Ovary (tissue), 10 donors: ENCODE measurements at places on chromosomes 12 and 14. TPM values are rescaled to one million over a fixed set of nuclear protein-coding genes. Genes with fewer than 3 reads are reported as not detected.

The JPH4 gene
- 22.1 TPM for polyA plus RNA-seq

The ZDHHC22 gene
- not detected for polyA plus RNA-seq

The TAS2R43 gene
- 0.10 TPM for polyA plus RNA-seq

The KIF21A gene
- polyA plus RNA-seq = 3.6 TPM

The KRT8 gene
- polyA plus RNA-seq = 16.7 TPM

The BAZ1A gene
- polyA plus RNA-seq = 14.2 TPM

The OVCH1 gene
- polyA plus RNA-seq = not detected

The TAS2R42 gene
- polyA plus RNA-seq = not detected

GRCh38 chr12:120457133-120457532 is 10.9 kb downstream of the GATC start:
- H3K4me3 ChIP-seq = no peak overlapping the region
- H3K4me1 ChIP-seq = no peaks in the 10 kb centered on the region
- no peak for DNase-seq
- H3K27me3 ChIP-seq = no peaks in the 10 kb centered on the region
- no peak overlapping the region for H3K27ac ChIP-seq
- no peaks in the 10 kb centered on the region for H3K36me3 ChIP-seq

DNA sequence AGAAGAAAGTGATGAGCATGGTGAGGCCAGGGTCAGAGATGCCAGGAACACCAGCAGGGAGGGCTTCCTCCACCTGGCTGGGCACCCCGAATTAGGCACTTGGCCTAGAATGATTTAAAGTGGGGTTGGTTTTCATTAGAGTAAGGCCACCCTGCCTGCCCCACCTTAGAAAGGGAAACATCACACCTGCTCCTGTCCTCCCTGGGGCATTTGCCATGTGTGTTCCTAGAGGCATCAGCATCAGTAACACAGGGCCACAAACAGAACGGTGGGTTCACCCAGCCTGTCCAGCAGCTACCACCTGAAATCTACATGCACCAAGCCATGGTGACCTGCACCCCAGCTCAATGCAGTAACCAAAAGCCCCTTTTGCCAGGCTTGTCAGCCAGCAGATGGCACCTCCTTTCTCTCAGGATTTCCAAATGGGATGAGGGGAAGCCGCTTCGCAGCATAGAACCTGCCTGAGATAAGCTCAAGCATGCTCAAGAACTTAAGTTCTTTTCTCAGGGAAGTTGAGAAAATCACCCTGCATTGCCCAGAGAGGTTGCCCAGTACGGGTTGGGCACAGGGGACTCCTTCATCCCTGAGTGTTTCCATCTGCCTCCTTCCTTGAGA is 338.8 kb downstream of the DPF3 start:
- no peak overlapping the region for H3K4me3 ChIP-seq
- H3K27ac ChIP-seq = no peak overlapping the region
- H3K36me3 ChIP-seq = no peaks in the 10 kb centered on the region

DNA sequence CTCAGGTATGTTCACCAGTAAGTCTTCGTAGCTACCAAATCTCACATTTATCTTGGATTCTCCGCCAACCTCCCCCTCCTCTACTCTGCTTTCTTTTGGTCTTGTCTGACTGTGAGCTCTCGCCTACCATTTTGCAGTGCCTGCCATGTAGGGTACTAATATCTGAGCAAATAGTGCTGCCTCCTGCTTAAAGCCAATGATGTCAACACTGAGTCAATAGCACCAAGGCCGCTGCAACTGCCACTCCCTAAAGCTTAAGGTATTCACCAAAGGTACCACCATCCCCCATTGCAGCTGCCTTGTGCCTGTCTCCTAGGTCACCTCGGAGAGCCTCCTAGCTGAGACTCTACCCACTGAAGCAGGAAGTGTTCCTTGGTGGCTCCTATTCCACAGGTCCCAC is 114.8 kb upstream of the FUT8 start:
- H3K27me3 ChIP-seq = no peaks in the 10 kb centered on the region
- no peaks in the 10 kb centered on the region for H3K36me3 ChIP-seq
- no peak overlapping the region for H3K27ac ChIP-seq
- no peak overlapping the region for H3K4me3 ChIP-seq
- no peaks in the 10 kb centered on the region for H3K4me1 ChIP-seq
- DNase-seq = no peak

- H3K36me3 ChIP-seq = no peaks in the 10 kb centered on the region
- no peaks in the 10 kb centered on the region for H3K27me3 ChIP-seq
- no peak overlapping the region for H3K27ac ChIP-seq
- no peaks in the 10 kb centered on the region for H3K4me1 ChIP-seq
- no peak overlapping the region for H3K4me3 ChIP-seq
Measured at GRCh38 chr12:45168976-45169375, 46.9 kb upstream of the ANO6 start.

GRCh38 chr14:68399971-68400370 is 392.9 kb downstream of the ZFP36L1 start:
- H3K27me3 ChIP-seq = no peaks in the 10 kb centered on the region
- peaks cover 45% of the 10 kb centered on the region for H3K4me1 ChIP-seq
- no peak for DNase-seq
- no peaks in the 10 kb centered on the region for H3K36me3 ChIP-seq
- no peak overlapping the region for H3K4me3 ChIP-seq

GRCh38 chr14:44497148-44497547 is 9.9 kb downstream of the FSCB start:
- no peak overlapping the region for H3K4me3 ChIP-seq
- no peaks in the 10 kb centered on the region for H3K4me1 ChIP-seq
- no peaks in the 10 kb centered on the region for H3K36me3 ChIP-seq
- no peaks in the 10 kb centered on the region for H3K27me3 ChIP-seq

- no peak overlapping the region for H3K4me3 ChIP-seq
- no peak for DNase-seq
- no peaks in the 10 kb centered on the region for H3K4me1 ChIP-seq
- H3K27ac ChIP-seq = no peak overlapping the region
Measured at GRCh38 chr14:23787436-23787835, 151.3 kb downstream of the DHRS2 start.

DNA sequence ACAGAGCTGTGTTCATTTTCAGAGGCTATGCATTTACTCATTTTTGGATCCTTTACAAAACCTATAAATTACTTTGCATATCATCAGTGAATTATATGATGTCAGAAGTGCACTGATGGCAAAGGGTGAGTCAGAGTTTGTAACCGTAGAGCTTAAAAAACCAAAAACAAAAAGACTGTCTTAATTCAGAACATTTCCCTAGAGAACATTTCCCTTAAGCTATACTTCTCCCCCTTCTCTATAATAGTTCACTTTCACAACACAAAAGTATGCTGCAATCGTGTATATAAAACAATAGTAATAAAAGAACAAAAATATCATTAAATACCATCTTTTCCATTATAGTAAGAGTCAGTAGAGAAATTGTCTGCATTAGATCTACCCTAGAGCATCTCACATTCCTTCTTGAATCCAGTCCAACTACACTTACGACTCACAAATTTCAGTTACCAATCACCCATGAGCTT is 934.9 kb downstream of the LRFN5 start:
- no peaks in the 10 kb centered on the region for H3K36me3 ChIP-seq
- H3K4me3 ChIP-seq = no peak overlapping the region
- no peak overlapping the region for H3K27ac ChIP-seq

DNA sequence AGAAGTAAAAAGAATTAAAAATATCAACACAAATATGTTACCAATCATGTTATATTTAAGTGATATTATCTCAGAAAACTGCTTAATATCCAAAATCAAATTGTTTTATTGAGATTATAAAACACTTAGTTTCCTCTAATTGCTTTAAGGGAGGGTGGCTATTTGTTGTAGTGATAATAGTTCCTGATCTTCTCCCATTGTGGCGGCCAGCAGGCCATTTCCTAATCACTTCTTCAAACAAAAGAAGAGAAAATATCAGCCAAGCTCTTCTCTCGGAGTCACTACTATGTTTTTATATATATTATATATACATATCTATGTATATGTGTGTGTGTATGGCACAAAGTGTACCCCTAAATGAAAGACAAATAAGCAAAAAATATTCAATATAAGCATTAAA is 31.5 kb downstream of the ERO1A start:
- H3K27ac ChIP-seq = no peak overlapping the region
- H3K27me3 ChIP-seq = no peaks in the 10 kb centered on the region
- H3K36me3 ChIP-seq = no peaks in the 10 kb centered on the region
- DNase-seq = no peak

- no peak overlapping the region for H3K27ac ChIP-seq
- no peaks in the 10 kb centered on the region for H3K27me3 ChIP-seq
- no peak overlapping the region for H3K4me3 ChIP-seq
- no peak for DNase-seq
- no peaks in the 10 kb centered on the region for H3K36me3 ChIP-seq
- H3K4me1 ChIP-seq = peaks cover 11% of the 10 kb centered on the region
Measured at GRCh38 chr12:109275173-109275572, 33.9 kb downstream of the FOXN4 start.

GRCh38 chr14:41446008-41446407 is 160.7 kb upstream of the LRFN5 start:
- H3K4me1 ChIP-seq = no peaks in the 10 kb centered on the region
- no peaks in the 10 kb centered on the region for H3K36me3 ChIP-seq
- no peaks in the 10 kb centered on the region for H3K27me3 ChIP-seq

DNA sequence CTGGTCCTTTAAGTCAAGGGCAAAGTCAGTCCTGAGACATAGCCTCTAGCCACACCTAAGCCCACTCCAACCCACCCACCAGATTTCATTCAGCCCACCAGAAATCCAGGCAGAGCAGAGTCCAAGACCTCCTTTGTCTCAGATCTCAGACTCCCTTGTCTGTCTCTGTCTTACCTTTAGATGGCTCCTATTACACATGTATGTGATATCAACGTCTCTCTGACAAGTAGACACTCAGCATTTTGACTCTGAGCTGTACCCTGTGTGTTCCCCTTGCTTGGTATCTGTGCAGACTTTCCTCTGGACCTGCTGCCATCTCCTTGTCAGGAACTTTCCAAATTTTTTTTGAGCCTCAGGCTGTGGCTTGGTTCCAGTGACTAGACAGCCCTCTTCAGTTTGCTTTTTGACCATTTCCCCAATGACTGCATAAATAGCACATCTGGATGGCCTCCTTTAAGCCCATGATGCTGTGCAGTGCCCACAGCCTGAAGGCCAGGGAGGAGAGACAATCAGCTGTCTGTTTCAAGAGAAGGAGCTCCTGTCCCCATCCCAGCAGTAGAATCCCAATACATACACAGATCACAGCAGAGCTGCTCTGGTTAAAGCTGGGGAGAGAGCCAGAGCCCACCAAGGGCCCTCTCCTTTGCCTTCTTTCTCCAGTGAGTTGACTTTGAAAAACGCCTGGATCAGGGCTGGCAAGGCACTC is 7.0 kb downstream of the POU6F1 start:
- H3K36me3 ChIP-seq = no peaks in the 10 kb centered on the region
- no peak overlapping the region for H3K4me3 ChIP-seq
- no peaks in the 10 kb centered on the region for H3K27me3 ChIP-seq

GRCh38 chr12:71356569-71356968 is 83.0 kb upstream of the LGR5 start:
- no peaks in the 10 kb centered on the region for H3K4me1 ChIP-seq
- H3K27me3 ChIP-seq = no peaks in the 10 kb centered on the region
- no peak for DNase-seq
- H3K4me3 ChIP-seq = no peak overlapping the region
- no peaks in the 10 kb centered on the region for H3K36me3 ChIP-seq

DNA sequence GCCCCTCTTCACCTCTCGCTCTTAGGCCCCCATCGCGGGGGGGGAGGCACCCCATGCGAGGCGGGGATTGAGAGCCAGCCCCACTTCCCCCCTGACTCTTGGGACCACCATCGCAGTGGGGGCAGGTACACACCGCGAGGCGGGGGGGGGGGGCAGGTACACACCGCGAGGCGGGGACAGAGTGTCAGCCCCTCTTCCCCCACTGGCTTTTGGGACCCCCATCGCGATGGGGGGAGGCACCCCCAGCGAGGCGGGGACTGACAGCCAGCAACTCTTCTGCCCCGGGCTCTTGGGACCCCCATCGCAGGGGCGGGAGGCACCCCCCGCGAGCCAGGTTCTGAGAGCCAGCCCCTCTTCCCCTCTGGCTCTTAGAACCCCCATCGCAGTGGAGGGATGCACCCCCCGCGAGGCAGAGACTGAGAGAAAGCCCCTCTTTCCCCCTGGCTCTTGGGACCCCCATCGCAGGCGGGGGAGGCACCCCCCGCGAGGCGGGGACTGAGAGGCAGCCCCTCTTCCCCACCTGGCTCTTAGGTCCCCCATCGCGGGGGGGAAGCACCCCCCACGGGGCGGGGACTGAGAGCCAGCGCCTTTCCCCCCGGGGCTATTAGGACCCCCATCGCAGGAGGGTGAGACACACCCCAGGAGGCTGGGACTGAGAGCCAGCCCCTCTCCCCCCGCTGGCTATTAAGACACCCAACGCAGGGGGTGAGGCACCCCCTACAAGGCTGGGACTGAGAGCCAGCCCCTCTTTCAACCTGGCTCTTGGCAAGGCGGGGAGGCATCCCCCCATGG is 196.5 kb upstream of the PZP start:
- H3K27ac ChIP-seq = no peak overlapping the region
- H3K36me3 ChIP-seq = no peaks in the 10 kb centered on the region

- no peak overlapping the region for H3K27ac ChIP-seq
- H3K36me3 ChIP-seq = no peaks in the 10 kb centered on the region
- H3K4me1 ChIP-seq = peaks cover 5% of the 10 kb centered on the region
- DNase-seq = no peak
- no peaks in the 10 kb centered on the region for H3K27me3 ChIP-seq
Measured at GRCh38 chr14:68377459-68377858, 415.4 kb downstream of the ZFP36L1 start.

DNA sequence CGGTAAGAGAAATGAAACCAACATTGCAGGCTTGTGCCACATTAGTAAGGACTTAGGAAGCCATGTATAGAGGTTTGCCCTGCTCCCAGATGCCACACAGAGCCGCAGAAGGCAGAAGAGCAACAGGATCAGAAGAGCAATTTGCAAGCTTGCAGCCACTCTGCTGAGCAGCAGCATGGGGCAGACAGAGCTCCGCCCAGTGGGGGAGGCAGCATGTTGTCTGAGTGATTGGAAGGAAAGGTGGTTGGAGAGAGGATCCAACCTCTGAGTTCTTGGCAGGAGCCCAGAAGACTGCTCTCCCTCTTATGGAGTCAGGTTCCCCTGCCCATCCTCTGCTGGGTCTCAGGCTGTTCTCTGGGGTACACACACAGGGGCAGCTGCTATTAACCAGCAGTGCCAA is 2.3 kb upstream of the KRT6A start:
- no peak for DNase-seq
- H3K4me3 ChIP-seq = no peak overlapping the region
- no peaks in the 10 kb centered on the region for H3K36me3 ChIP-seq
- H3K27ac ChIP-seq = no peak overlapping the region
- no peaks in the 10 kb centered on the region for H3K4me1 ChIP-seq

GRCh38 chr14:95875831-95876760 is 536 bp upstream of the TUNAR start:
- no peaks in the 10 kb centered on the region for H3K27me3 ChIP-seq
- DNase-seq = no peak
- H3K4me3 ChIP-seq = no peak overlapping the region
- no peaks in the 10 kb centered on the region for H3K4me1 ChIP-seq
- no peaks in the 10 kb centered on the region for H3K36me3 ChIP-seq

- H3K27me3 ChIP-seq = peaks cover 3% of the 10 kb centered on the region
- DNase-seq = peak; percentile 66
- H3K4me1 ChIP-seq = peaks cover 13% of the 10 kb centered on the region
- H3K36me3 ChIP-seq = no peaks in the 10 kb centered on the region
Measured at GRCh38 chr12:49089821-49090773, 4.5 kb downstream of the DHH start.

GRCh38 chr14:33369041-33369440 is 430.4 kb downstream of the NPAS3 start:
- no peaks in the 10 kb centered on the region for H3K4me1 ChIP-seq
- H3K4me3 ChIP-seq = no peak overlapping the region
- no peaks in the 10 kb centered on the region for H3K36me3 ChIP-seq

GRCh38 chr12:25752710-25753309 is 199.7 kb upstream of the LMNTD1 start:
- H3K36me3 ChIP-seq = no peaks in the 10 kb centered on the region
- no peak overlapping the region for H3K4me3 ChIP-seq
- H3K27me3 ChIP-seq = no peaks in the 10 kb centered on the region
- no peaks in the 10 kb centered on the region for H3K4me1 ChIP-seq
- H3K27ac ChIP-seq = no peak overlapping the region
